ENCODE measurements at places on chromosomes 12 and 14.

GRCh38 chr12:50928392-50928791, 24.0 kb upstream of the HIGD1C start:
- no peak for DNase-seq

GRCh38 chr12:65287426-65287825, 8.9 kb downstream of the MSRB3 start:
- DNase-seq: no peak

DNA sequence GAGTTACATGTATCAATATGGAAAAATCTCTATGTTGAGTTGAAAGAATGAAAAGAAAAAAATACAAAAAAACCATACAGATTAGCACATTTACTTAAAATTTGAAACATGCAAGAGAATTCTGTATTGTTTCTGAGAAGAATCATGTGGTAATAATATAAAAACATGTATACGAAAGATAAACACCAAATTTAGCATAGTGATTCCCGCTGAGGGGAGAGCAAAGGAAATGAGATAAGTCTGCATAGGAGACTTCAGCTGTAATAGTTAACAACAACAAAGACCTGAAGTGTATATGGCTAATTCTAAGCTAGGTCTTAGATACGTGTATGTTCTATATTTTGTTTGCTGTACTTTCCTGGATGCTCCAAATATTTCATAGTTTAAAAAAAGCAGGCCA, 46.5 kb downstream of the FNTB start:
- DNase-seq: no peak

DNA sequence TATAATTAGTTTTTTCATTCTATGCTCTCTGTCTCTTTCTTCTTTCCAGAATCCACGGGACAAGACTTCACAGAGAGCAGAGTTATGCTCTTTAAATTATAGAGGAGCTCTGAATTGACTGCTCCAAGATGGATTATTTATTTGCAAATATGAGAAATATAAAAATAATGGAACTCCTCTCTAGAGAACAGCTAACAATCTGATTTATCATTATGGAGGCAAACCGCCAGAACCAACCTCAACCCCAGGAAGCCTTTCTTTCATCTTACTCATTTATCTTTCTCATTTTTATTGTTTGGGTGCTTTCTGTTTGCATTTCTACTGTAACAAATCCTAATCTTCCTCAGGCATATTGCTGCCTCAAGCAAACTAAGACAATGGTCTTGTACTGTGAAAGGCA, 216.5 kb downstream of the C12orf50 start:
- no peak for DNase-seq

- no peak for DNase-seq
These were observed 251.5 kb downstream of the ZFP36L1 start for GRCh38 chr14:68541178-68541896.

- no peak for DNase-seq
These were observed 13.7 kb downstream of the ARID2 start for GRCh38 chr12:45743247-45743646.

DNA sequence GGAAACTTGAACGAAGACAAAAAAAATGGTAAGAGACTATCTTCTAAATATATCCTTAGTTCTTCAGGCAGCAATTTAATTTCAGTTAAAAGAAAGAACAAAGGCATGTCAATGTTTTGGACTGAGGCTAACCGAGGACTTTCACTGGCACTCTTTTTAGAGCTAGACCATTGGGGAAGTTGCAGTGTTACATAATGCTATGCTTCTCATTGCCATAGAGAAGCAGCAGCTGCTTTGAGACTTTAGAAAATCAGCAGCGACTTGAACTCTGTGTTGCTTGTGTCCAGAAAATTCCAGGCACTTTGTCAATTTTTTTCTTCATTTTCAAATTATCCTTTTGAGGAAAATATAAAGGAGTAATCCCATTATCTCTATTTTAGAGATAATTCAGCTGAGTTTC, 964.2 kb downstream of the NRXN3 start:
- DNase-seq: no peak

GRCh38 chr14:49464885-49465284, 121.3 kb downstream of the RPS29 start:
- no peak for DNase-seq

- no peak for DNase-seq
These were observed 17.5 kb downstream of the XRCC3 start for GRCh38 chr14:103697603-103698379.

GRCh38 chr12:26245175-26245942, 50.0 kb downstream of the SSPN start:
- DNase-seq: no peak

DNA sequence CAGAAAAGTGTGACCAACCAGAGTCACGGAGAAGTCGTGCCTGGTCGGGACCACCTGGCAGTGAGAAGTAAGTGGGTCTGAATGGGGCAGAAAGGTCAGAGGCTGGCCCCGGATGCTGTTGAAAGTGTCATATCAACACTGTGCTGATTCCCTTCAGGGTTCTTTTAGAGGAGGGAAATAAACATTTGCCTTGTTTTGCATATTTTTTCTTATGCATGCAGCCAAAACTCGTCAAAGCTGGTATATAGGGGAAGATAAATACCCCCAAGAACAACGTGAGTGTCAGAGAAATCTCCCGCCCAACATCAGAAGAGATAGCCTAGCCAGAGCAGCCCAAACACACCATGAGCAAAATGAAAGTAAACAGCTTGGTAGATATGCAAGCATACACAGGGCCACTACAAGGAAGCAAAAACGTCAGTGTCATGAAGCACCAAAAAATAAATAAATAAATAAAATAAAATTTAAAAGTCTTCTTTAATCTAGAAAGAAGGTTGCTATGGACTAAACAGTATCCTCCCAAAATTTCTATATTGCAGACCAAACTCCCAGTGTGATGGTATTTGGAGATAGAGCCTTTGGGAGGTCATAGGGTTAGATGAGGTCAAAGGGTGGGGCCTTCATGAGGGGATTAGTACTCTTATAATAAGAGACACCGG, 22.1 kb downstream of the EIF5 start:
- DNase-seq: no peak

- no peak for DNase-seq
These were observed 667.6 kb upstream of the TBX3 start for GRCh38 chr12:115351514-115352077.

DNA sequence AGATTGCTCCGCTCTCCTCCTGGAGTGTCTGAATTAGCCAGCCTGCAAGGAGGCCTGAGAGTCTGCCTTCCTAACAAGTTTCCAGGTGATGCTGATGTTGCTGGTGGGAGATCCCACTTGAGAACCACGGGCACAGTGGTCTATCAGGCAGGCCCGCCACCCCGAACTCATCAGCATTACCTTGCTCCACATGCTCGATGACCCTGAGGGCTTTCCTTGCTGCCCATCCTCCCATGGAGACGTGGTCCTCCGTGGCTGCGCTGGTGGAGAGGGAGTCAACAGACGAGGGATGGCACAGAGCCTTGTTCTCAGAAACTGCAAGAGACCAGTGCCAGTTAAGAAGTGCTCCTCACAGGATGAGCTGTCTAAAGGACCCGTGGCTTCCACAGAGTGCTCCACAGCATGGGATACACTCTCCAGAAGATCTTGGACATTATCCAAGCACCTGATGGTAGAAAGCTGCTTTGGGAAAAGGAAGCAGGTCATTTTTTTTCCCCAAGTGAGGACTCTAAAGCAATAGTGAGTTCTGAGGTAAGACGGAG, 18.3 kb downstream of the HAL start:
- DNase-seq: no peak

DNA sequence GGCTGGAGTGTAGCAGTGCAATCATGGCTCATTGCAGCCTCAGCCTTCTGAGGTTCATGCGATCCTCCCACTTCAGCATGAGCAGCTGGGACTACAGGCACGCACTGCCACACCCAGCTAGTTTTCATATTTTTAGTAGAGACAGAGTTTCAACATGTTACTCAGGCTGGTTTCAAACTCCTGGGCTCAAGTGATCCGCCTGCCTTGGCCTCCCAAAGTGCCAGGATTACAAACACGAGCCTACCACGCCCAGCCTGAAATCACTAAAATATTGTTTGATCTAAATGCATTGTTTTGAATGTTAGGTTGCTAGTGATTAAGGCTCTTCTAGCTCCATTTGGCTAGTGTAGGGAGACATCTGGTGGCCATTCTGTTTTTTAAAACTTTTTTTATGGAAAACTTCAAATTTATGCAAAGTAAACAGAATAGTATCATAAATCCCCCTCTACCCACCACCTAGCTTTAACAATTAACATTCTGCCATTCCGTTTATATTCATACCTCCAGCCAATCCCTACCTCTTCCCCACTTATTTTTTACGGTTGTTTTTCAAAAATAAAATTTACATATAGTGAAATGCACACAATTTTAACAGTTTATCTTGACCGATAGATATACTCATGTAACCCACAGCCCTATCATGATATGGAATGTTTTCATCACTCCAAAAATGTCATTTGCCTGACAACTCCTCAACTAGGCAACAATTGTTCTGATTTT, 37.8 kb downstream of the MYO1H start:
- peak; percentile 28 for DNase-seq

- DNase-seq: no peak
These were observed 31.0 kb downstream of the CCDC85C start for GRCh38 chr14:99573000-99573330.

- no peak for DNase-seq
These were observed 119.2 kb downstream of the PDE3A start for GRCh38 chr12:20487519-20487918.

- no peak for DNase-seq
These were observed 99.2 kb downstream of the SNAPC1 start for GRCh38 chr14:61861320-61861865.

GRCh38 chr12:93618891-93619410, 46.5 kb downstream of the SOCS2 start:
- no peak for DNase-seq

- DNase-seq: no peak
These were observed 244.2 kb upstream of the OR4E1 start for GRCh38 chr14:21917699-21918436.

- DNase-seq: no peak
These were observed 943.8 kb downstream of the SLC16A7 start for GRCh38 chr12:60539592-60539991.

DNA sequence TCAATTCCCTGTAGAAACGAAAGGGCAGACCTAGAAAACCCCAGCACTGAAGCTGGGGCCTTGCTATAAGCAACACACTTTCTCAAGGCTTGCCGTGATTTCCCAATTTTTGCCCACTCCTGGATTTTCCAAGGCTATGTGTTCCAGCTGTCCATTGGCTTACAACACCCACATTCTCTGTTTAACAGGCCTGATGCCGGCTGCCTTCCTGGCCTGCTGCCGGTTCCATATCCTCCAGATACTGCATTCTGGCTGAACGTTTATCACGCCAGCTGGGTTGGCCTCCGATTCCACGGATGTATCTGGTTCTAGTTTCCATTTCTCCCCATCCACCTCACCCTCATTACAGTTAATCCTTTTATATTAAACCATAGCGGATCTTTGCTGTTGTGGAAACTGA, 2.0 kb upstream of the PCNX1 start:
- no peak for DNase-seq

- no peak for DNase-seq
These were observed 88.6 kb downstream of the AEBP2 start for GRCh38 chr12:19527866-19528265.

GRCh38 chr14:72753879-72754400, 140.0 kb downstream of the DPF3 start:
- no peak for DNase-seq

DNA sequence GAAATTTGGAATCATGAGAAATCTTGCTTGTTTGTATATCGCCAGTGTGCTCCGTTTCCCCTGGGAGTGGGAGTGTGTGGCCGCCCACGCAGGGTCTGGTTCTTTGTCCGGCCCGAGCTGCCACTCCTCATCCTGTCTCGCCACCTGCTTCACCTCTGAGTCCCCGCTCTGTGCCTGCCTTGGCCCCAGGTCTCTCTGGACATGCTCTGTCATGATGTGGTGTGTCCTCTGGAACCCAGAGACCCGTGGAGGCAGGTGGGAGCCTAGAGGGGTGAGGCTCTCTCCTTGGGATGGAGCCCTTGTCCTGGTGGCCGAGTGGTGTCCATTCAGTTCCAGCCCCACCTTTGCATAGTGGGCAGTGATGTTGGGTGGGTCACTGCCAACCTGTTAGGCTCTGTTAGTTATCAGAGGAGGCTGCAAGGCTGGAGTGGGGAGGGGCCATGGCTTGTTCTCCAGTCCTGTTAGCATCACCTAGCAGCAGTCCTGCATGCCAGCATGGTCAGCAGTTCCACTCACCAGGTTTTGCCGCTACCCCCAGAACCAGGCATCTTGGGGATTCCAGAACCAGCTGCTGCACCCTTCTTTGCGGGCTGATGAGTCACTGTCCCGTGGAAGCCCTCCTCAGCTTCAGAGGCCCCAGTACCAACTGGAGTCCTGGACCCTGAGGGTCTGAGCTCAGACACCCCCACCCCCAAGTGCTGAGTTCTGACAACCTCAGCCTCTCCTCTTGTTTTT, 76.5 kb downstream of the EP400 start:
- no peak for DNase-seq

- no peak for DNase-seq
These were observed 129.5 kb downstream of the DAAM1 start for GRCh38 chr14:59317798-59318505.

DNA sequence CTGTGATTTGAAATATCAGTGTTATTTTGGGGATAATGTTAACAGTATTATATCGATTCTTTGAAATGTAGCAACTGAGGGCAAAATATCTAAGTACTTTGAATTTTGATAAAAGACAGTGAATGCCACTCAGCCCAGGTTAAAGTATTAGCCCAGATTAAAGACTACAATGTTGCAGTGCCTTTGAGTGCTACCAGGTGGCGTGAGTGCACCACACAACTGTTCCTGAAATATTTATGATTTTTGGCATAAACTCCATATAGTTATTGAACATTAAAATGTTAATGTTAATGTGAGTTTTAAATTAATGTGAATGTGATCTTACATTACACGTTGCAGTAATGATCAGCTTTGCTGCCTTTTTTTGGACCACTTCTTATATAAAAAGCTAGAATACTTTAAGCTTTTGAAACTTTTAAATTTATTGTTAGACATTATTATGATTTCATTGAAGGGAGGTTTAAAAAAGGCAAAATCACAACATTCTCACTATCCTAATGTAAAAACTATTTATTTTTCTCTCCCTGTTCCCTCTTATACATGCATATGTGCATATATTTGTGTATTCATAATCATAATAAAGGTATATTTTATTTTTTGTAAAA, 22.5 kb downstream of the MRPS35 start:
- no peak for DNase-seq

DNA sequence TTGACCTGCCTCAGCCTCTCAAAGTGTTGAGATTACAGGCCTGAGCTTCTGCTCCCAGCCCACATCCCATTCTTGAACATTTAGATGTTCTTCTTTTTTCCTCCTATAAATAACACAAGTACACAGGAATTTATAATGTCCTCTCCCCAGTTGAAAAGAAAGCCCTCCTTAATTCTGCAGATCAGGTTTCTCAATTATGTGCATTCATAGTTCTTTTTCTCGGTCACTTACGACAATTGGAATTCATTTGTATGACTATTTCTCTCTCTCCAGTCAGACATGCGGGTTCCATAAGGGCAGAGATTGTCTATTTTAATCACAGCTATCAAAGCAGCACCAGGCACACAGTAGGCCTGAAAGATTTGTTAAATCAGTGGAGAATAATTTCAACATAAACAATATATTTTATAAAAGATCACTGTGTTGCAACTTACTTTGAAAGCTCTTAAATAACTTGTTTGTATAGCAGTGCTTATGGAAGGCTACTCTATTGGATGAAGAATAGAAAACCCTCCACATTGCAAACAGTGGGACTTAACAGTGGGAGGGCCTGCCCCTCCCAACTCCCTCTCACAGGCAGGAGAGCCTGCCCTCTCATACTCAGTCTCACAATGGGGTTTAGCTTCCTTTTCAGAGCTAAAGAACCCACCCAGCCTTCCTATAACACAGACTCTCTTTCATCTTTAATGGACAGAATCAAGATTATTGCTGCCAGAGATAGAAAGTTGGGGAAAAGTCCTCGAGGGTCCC, 84.1 kb upstream of the TRAF3 start:
- DNase-seq: no peak

All from NCI-H187 treated with DMSO at 0.1 percent for 48 hours (cell line).